Activated effector memory CD4-positive, alpha-beta T cell treated with Interleukin-2 at 50 U/mL for 16 hours (primary cell): ENCODE measurements at places on chromosomes 2 and 18.

DNA sequence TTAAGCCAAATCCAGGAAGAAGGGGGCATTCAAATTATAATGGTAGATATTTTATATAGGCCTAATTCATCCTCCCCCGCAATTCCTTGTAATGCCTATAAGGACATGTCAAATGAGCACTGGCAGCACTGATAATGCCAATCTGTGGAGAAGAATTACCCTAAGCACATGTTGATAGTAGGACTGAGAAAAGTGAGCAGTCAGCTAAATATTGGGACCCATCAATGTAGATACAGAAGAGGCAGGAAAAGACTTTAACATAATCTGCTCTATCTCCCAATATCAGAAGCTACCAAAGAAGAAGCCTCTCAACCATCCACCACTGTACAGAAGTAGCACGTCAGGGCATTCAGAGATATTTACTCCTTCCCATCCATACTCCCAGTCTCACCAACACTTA lies 101.3 kb upstream of the REG3A start:
- no peak for DNase-seq

- DNase-seq: no peak
Measured at GRCh38 chr2:118849226-118850167, 2.0 kb upstream of the EN1 start.

DNA sequence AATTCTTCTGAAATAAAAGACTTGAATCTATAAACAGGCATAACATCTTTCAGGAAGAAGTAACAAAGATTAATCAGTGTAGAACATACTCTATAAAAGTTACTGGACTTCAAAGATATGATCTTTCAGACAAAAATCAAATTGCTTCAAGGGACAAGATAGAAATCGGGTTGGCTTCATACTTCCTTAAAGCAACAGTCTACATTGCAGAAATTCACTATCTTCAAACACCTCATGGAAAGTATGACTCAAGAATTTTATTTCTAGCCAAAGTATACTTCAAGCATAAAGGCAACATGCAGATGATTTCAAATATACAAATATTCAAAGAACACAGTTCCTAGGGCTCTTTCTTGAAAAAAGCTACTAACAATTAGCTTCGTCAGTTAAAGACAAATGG lies 240.7 kb downstream of the SRBD1 start:
- no peak for DNase-seq

- DNase-seq: no peak
Measured at GRCh38 chr2:204538182-204539018, 6.9 kb upstream of the PARD3B start.

DNA sequence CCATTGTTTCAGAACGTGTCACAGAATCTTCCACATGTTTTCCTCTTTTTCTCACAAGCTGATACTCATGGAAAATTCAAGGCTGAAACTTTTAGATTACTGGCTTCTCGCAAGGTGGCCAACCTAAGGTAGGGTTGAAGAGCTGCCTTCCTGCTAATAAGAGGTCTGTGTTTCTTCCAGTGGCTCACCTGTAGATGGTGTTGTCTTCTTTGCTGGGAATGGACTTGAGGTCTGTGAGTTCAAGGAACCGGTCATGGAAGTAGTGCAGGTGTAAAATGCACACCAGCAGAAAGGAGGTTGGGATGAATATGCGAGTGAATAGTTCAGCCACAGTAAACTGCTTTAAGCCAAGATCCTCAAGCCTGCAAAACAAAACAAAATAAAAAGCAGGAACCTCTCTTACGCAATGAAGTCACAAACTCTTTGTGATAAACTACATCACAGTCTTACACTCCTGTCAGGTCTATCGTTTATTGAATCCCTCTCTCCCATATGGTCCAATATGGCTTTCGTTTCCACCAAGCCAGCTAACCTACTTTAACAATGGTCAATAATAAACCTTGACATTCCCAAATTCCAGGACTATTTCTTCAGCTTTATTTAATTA lies 258.9 kb downstream of the NAPG start:
- DNase-seq: no peak

DNA sequence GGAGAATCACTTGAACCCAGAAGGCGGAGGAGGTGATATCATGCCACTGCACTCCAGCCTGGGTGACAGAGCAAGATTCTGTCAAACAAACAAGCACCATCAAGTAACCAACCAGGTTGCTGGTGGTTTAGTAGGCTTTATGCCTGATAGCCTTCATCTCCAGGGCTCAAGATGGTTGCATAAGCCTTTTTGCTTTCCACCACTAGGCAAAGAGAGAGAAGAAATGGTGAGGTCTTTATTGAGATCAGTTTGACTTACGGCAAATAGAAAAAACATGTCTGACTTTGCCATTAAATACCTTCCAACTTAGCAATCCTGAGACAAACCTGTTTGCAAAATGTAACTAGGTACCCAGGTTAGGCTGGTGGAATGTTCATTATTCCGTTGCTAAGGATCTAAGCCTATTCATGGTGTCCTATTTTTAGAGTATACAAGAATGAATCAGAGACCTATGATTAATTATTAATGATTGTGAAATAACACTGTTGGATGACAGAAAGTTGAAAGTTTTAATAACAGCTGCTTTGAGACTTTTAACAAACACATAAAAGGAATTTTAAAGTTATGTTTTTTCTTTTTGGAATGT lies 53.5 kb upstream of the SLC38A11 start:
- no peak for DNase-seq

- DNase-seq: no peak
Measured at GRCh38 chr2:24971286-24971535, 544 bp downstream of the DNAJC27 start.
